ENCODE measurements at places on chromosomes 1 and 21.

DNA sequence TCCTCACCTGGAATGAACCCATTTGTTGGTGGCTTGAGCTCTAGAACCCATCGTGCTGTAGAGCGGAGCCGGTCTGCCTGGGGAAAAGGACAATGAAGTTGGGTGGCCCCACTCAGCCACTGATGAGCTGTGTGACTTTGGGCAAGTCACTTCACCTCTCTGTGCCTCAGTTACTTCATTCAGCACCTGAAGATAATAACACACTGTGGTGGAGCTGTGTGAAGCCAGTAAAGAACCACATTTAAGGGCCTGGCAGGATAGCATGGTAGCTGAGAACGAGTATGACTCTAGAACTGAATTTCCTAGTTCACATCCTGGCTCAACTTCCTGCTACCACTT, 37.1 kb downstream of the EPHB2 start:
- DNase-seq, result no peak

- no peak for DNase-seq
Observed at GRCh38 chr1:111719674-111720132, 19.5 kb downstream of the INKA2 start.

- no peak for DNase-seq
Observed at GRCh38 chr1:113129529-113130185, 56.7 kb downstream of the LRIG2 start.

DNA sequence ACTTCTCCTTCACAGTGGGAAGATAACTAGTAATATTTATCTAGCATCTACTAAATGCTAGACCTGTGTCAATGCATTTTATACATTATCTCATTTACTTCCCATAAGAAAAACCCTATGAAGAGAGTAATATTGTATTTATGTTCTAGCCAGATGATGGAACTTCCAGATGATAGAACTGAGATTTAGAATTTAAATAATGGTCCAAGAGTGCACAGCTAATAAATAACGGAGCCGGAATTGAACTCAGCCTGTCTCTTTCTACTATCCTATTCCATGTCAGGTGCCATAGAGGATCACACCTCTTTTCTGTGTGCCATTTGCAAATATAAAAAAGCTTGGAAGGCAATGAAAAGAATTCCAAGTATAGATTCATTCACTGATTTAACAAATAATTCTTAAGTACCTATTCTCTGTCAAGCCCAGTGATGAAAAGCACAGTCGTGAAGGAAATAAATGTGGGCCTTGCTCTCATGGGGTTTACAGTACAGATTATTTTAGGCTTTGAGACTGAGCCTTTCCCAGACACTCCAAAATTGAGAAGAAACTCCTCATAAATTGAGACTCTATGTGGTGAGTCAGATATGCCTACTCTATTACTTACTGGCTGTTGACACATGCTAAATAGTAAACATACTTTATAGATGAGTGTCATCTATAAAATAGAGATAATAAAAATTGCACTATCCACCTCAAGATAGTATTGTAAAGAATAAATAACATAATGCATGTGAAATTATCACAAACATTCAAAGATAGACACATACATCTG, 378.0 kb upstream of the PRMT6 start:
- DNase-seq, result no peak

DNA sequence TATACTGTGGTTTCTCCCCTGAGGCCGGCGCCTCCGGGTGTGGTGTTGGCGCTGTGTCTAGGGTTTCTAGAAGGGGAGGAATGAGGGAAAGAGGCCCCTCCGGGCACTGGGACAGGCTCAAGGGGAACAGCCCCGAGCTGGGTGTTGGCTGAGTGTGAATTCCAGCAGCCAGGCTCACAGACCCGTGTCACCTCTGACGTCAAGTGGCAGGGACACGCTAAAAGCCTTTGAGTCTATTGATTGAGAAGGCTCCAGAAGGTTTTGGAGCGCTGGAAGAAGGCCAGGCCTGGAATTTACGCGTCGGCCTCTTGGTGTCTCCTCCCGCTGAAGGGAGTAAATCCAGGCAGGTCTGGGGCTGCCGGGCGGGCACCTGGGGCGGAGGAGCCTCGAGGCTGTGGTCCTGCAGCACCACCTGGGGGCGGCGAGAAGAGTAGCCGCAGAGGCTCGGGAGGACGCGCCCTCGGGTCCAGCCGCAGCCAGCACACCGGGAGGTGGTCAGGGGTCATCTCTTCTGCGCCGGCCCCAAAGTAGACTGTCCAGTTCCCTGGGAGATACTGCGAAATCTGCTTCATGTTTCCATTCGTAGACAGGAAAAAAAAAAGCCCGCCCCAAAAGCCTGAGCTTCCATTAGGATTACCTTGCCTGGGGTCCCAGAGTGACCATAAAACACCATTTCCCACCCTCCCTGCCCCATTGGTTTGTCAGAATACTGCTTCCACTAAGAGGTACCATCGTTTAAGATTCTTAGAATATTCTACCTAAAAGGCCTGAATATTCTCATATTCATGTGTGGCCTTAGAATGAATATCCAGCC, 61.7 kb downstream of the TLR5 start:
- peak; percentile 93 for DNase-seq
